Activated CD4-positive, alpha-beta T cell treated with anti-CD3 and anti-CD28 coated beads, Interleukin-2, Interleukin-6, amounts not matched to agents 100 ng/mL and 50 ng/mL, durations not matched to agents 16 hours and 8 hours (primary cell): ENCODE measurements at places on chromosomes 2 and 18.
A peak's percentile ranks its signal among the peaks of the same experiment; 100 is the strongest.

GRCh38 chr2:197920592-197921201, 116.3 kb downstream of the PLCL1 start:
- no peak for DNase-seq

- DNase-seq: no peak
Observed at GRCh38 chr2:9434489-9434888, 11.0 kb downstream of the CPSF3 start.

GRCh38 chr2:174001107-174001506, 35.9 kb upstream of the SP3 start:
- DNase-seq: no peak

DNA sequence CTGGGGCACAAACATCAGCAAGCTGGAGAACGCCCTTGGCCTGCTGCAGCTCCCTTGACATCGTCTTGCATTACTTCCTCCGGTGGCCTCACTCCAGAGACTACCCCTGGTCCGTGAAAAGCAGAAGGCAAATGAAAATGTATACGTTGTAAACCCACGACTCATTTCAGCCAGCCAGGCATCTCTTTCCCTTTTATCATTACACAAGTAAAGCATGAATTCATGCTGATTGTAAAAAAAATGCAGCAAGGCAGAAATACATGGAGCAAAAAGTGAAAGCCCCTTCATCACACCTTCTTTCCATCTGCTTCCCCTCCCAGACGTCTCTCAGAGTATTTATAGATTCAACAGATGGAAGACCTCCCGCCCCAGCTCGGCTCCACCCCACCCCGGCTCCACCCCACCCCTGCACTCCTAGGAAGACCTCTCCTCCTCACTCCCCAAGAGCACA, 41.6 kb upstream of the RALBP1 start:
- DNase-seq: no peak

GRCh38 chr2:96486696-96487095, 18.5 kb downstream of the NEURL3 start:
- peak; percentile 30 for DNase-seq

DNA sequence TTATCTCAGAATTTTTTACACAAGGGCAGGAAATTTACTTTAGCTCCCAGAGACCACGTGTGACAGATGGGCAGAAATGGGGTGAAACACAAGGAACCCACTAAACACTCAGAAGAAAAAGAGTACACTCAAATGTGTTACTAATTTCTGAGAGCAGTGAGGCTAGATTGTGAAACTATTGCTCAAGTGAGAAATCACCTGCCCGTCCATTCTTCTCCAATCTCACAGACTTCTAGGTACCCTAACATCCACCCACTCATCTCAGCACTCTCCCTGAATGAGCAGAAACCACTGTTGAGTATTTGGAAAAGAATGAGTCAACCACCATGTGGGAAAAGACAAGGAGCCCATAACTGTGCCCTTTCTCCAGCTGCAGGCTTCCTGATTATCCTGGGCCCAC, 293.0 kb upstream of the CDH2 start:
- DNase-seq: no peak

GRCh38 chr2:206088248-206088647, 2.3 kb upstream of the INO80D start:
- DNase-seq: no peak

DNA sequence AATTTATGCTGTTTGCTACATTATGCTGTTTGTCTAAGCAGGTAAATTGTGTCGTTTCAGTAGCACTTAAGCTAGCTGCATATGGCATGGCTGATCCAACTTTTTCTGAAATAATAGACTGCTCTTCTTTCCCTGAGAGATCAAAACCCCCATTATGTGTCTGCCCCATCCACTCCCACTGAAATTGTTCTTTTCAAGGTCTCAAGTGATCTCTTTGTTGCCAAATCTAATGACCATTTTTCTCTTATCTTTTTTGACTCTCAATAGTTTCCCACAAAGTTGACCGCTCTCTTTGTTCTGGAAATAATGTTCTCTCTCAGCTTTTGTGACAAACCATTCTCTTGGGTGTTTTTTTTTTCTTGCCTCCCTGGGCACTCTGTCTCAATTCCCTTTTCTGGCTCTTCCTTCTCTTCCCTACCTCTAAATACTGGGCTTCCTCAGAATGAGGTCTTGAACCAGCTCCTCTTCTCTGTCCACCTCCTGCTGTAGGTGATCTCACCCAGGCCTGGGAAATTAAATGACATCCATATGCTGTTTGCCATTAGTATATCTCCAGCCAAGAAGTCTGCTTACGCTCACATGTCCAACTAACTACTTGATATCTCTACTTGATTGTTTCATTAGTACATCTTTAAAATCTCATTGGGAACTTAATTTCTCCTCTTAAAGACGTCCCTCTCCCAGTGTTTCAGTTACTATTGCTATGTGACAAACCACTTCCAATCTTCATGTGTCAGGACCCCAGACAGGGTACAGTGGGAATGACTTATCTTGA, 107.3 kb upstream of the TLK1 start:
- DNase-seq: no peak

GRCh38 chr2:160924936-160925353, 235.3 kb upstream of the TANK start:
- DNase-seq: no peak

DNA sequence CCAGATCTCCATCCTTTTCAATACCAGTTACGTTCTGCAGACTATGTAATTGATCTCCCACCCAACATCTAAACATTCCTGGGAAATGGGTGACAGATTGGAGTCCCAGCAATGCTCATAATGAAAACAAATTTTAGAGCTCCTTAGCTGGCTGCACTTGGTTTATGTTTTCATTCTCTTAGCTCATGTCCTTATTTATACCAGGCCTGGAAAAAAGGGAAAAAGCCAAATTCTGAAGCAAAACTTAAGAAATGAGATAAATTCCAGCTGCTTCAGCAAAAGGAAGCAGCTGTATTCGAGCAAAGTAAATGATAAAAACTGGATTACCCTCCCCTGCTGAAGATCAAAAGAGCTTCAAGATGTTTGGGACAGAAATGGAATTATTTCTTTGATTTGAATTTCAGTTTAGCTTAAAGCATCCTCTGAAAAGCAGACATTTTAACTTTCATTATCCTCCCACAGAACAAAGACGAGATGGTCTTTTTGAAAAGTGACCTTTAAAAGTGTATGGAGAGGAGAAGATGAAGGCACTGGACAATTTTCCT, 196.5 kb upstream of the THUMPD2 start:
- no peak for DNase-seq

- DNase-seq: no peak
Observed at GRCh38 chr2:11811036-11811654, 64.7 kb downstream of the LPIN1 start.

DNA sequence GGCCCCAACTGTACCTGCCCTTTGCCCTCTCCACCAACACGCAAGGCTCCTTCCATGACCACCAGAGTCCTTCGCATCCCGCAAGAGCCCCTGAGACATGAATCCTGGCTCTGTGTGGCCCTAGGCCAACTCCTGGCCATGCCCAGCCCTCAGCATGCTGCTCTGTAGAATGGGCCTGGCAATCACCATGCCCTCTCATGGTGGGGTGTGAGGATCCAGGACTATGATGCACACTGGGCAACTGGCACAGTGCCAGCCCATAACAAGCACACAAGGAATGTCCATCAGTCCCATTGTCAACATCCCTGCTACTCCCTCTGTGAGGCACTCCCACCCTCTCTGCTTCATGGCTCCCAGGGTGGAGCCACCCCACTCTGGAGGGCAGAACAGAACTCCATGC, 44.7 kb downstream of the FER1L5 start:
- DNase-seq: no peak

DNA sequence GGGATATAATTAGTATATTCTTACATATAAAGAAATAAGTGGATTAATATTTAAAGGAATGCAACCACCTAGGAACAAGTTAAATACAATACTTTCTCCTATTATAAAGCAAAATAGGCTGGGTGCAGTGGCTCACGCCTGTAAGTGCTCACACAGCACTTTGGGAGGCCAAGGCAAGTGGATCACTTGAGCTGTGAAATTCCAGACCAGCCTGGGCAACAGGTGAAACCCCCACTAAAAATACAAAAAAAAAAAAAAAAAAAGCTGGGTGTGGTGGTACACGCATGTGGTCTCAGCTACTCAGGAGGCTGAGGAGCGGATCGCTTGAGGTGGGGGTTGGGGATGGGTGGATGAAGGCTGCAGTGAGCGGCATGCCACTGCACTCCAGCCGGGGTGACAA, 286.2 kb upstream of the EPC2 start:
- no peak for DNase-seq

GRCh38 chr2:193103064-193103463, 908.3 kb upstream of the TMEFF2 start:
- no peak for DNase-seq

DNA sequence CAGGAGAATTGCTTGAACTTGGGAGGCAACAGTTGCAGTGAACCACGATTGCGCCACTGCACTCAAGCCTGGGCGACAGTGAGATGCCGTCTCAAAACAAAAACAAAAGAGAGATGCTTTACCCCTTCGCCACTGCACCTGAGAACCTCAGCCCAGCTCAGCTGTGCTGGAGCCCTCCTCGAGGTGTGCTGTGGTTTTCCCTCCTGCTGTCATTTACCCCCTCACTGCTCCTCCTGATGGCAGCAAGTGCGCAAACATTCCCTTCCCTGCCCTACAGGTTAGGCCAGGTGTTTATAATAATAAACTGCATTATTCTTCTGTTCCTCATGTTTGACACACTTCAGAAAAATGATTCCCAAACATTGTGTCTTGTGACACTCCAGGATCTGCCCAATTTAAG, 8.4 kb downstream of the FBXO36 start:
- DNase-seq: no peak

- no peak for DNase-seq
Observed at GRCh38 chr2:207341112-207341750, 175.5 kb upstream of the KLF7 start.

GRCh38 chr2:218429911-218430692, 11.2 kb downstream of the VIL1 start:
- DNase-seq: no peak

GRCh38 chr2:179261151-179261825, 3.3 kb downstream of the SESTD1 start:
- no peak for DNase-seq

DNA sequence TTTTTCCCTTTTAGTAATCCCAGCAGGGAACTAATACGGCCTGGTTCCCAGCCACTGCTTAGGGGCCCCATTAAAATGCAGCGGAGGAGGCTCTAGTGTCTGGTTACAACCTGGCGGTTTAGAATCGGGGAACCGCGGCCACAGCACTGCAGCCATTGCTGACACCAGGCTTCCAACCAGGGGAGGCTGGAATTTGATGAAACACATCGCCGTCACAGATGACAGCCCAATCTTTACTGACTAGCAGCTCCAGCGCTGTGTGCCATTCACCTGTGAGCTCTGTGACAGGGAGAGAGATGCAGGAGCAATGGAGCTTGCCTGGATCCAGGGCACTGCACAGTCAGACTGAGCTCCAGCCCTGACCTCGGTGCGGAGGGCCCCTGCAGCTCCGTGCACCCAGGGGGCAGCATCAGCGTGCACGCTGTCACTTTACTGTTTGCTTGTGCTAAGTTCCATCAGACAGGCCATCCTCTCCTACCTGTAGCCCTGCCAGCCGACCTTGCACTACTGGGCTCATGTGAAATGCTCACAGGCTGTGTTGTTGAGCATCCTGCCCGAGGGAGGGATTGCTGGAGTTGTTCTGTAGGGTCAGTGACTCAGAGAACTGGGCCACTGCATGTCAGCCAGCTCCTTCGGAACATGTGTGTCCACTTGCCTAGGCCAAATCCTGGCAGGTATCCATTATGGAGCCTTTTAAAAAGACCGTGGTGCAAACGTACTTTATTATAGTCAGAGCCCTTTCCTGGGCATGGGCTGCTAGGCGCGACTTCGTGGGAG, 203.5 kb downstream of the SEPTIN10 start:
- no peak for DNase-seq

DNA sequence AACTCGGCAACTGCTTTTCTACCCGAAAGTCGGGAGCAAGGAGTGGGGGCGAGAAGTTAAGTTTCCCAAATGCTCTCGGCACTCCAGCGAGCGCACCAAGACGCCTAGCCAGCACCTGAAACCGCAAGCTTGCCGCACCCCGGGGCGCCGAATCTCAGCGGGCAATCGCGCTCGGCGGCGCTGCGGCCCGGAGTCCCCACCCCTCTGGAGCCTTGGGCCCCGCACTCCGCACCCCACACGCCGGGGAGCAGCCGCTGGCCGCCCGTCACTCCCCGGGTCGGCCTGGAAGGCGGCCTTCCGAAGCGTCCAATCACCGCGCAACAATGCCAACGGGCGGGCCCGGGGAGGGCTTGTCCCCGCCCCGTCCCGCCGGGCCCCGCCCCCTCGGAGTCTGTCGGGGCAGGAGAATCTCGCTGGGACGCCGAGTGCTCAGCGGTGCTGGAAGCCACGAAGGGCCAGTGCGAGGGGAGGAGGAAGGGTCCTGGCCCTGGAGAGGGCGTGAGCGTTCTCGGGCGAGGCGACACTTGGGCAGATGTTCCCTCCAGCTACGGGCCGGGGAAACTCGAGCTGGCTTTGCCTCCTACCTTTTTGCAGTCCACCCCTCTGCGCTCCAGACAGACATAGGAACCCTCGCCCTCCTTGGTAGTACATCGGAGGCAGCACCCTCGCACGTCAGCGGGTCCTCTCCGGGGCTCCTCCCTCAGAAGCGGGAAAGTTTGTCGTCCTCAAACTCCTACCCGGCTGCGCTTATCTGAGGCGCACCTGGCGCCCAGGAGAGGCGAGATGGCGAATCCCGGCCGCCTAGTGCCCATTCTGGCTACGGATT, 1.1 kb upstream of the ZBTB7C start:
- peak; percentile 87 for DNase-seq

DNA sequence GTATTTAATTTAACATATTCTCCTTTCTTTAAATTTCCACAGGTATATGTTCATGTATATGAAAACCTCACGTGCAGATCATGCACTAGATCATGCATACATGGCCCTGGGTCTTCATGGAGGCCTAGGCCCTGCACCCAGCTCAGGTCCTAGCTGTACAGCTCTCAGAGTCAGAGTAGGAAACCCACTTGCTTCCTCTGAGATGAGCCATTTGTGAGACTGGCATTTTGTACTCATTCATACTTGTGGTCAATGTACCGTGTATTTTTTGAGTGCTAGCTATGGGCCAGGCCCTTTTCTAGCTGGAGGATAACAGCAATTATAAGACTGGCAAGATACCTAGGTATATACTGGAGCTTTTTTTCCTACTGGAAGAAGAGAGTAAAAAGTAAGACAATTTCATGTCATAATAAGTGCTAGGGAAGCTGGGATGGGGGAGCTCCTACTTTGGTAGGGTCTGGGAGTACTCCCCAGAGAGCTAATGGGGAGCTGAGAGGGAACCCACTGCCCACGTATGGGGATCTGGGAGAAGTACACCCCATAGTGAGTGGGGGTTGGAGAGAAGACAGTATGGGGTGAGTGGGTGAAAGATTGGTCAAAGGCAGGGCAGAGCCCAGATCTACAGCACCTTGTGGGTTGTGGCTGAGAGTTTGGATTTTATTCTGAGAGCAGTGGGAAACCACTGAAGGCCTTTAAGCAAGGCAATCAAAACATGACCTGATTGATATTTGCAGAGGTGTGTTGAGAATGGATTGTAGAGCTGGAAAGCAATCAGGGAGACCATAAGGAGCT, 72.0 kb downstream of the POLE4 start:
- peak; percentile 9 for DNase-seq

DNA sequence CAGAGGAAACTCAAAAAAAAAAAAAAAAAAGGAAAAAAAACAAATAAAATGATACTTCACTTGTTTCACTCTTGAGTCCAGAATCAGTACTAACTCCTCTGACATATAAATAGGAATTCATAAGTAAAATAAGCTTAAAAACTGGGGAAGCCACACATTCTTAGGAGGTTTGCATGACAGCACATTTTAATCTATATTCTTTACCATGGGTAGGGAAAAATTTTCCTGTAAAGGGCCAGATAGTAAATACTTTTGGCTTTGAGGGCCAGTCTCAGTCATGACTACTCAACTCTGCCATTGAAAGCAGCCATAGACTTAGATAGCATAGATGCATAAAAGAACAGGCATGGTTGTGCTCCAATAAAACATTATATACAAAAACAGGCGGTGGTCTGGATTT, 145.2 kb downstream of the BCL11A start:
- DNase-seq: no peak
